ENCODE measurements at places on chromosomes 6 and 20.

DNA sequence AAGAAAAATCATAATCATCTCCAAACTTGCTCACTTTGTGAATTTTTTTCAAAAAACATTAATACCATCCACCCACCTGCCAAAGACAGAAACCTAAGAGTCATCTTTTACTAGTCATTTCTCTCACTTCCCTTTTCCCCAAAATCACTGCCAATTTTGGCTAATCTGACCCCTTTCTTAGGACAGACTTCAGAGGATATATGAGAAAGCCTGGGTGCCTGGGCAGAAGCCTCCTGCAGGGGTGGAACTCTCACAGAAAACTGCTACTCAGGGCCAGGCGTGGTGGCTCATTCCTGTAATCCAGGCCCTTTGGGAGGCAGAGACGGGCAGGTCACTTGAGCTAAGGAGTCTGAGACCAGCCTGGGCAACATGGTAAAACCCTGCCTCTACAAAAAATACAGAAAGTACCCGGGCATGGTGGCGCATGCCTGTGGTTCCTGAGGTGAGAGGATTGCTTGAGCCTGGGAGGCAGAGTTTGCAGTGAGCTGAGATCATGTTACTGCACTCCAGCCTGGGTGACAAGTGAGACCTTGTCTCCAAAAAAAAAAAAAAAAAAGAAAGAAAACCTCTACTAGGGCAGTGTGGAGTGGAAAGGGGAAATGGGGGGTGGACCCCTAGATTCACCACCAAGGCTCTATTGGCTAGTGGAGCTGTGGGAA is 3.8 kb downstream of the DEK start:
- no peak for DNase-seq

- DNase-seq = no peak
Measured at GRCh38 chr6:124961777-124962638, at the start of gene RNF217. RNF217 (plus strand) TSS chr6:124962437; CDS start chr6:124962545, 108 bp downstream.

DNA sequence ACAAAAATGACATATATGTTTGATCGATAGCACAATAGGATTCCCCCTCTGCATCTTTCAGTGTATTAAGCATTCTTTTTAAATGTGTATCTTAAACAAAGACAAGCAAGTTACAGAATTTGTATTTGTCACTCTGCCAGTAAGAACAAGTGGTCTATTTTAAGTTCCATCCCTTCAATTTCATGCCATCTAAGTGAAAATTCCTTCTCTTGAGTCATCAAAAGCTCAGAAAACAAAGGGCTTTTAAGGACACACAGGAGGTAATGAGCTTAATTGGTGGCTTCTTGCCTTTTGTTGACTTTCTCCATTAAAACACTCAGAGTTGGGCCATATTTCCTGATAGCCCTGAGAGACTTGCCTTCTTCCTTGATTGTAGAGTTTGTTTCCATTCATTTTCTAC is 547.8 kb downstream of the TENT5A start:
- DNase-seq = no peak

DNA sequence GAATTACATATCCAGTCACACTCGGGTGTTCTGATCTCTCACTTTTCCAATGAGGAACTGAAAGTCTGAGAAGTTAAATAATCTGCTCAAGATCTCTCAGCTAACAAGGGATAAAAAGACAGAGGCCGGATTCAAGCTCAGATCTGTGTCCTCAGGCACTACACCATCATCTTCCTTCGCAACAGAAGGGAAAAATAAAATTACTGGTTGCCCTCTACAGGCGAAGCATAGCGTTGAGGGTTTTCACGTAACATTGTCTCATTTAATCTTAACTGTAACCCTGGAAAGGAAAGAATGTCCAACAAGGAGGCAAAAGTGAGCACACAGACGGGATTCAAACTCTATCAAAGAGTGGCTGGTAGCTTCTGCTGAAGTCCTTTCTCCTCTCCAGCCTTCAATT is 67.8 kb upstream of the ANKEF1 start:
- no peak for DNase-seq

DNA sequence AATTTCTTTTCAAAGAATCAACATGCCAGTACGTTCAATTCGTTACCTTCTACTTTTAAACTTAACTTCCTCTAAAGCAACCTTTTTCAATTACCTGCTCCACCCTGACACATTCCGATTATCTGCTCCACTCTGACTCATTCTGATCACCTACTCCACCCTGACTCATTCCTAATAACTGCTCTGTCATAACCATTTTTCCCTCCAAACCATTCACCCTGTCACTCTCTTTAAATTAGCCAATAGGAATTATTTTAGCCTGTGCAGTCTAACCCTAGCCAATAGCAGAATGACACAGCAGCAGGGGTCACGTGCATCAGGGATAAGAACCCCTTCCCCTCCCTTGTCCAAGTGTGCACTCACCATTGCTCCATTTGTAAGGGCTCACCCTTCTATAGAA is 557.4 kb upstream of the EYS start:
- DNase-seq = no peak

GRCh38 chr6:19983374-19983773 is 146.2 kb downstream of the ID4 start:
- DNase-seq = no peak

DNA sequence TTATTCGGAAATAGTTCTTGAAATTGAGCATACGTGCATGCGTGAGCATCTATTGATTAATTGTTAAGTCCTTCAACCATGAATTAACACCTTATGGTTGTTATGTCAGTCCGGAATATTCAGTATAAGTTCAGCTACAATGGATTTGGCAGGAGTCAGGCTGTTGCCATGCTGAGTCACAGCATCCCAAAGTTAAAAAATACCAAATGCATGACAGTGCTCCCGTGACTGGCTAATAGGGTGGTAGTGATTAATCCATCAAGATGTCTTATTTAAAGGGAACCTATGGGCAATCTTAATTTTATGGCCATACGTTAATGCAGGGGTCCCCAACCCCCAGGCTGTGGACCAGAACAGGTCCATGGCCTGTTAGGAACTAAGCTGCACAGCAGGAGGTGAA is 10.5 kb downstream of the RAE1 start:
- DNase-seq = no peak

GRCh38 chr20:8788831-8789230 is 280.1 kb upstream of the PLCB4 start:
- DNase-seq = no peak

DNA sequence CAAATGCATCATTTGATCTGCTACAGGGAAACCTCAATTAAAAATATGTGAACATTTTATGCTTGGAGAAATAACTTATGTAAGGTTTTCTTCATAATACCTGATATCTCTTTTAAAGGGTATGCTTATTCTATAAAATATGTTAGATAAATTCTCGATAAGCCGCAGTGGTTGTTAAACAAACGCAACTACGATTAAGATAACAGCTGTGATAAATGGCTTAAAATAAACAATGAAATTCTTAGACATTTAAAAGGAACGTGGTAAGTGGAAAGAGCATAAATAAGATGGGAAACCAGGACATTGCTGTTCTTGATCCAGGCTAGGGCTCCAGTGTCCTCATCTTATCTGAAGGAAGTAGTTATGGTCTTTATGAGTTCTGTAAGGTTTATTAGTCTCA is 415.9 kb downstream of the CD83 start:
- no peak for DNase-seq

DNA sequence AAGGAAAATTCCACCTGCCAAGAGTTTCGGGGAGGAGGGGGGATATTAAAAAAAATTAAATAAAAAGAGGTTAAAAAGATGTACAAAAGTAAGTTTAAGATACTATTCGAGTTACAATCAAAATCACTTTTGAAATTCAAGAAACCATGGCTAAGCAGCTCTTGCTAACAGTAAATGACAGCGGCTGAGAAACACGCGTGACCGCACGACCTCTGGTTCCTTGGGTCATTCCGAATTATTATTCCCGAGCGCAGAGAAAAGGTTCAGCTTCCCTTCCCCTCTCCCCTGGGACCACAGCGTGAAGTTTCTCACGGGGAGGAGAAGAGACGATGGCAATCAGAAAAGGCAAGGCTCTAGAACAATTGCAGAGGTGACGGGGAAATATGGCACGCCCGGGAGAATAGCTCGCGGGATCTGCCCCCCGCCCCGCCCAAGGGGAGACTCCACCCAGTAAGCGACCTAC is 496 bp downstream of the TMEM242 start:
- DNase-seq = no peak

- no peak for DNase-seq
Measured at GRCh38 chr6:52976591-52977035, 18.5 kb downstream of the GSTA4 start.

GRCh38 chr6:146258206-146258605 is 229.3 kb downstream of the GRM1 start:
- DNase-seq = no peak

DNA sequence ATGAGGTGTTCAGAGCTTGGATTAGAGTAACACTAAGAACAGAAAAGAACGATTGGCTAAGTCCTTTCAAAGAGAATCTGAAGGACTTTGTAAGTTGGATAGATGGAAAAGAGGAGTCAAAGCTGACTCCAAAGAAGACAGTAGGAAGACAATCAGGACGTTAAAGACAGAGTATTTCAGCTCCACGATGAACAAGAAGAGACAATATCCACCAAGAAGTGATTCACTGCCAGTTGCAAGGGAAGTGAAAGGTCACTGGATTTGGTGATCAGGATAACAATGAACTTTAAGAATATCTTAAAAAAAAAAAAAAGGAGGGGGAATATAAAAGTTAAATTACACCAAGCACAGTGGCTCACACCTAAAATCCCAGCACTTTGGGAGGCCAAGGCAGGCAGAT is 17.9 kb downstream of the REPS1 start:
- DNase-seq = no peak

DNA sequence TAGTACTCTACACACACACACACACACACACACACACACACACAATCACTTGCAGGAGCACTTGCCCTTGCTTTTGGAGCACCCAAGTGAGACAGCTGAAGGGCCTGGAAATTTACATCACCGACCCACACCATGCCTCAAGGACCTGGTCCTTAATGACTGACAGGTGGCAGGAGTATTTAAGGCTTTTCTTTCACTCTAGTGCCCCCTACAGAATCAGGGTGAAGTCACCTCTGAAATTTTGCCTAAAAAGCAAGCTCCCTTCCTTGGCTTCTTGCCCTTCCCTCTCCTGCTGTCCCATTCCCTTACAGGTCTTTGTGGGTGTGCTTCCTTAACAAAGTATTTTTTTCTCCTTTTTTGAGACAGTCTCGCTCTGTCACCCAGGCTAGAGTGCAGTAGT is 353.5 kb upstream of the IRAK1BP1 start:
- no peak for DNase-seq

GRCh38 chr20:36991703-36992102 is 40.2 kb upstream of the SAMHD1 start:
- DNase-seq = no peak

- no peak for DNase-seq
Measured at GRCh38 chr6:133833949-133834359, 55.0 kb upstream of the TCF21 start.

- DNase-seq = no peak
Measured at GRCh38 chr20:39278230-39278788, 316.2 kb downstream of the DHX35 start.

DNA sequence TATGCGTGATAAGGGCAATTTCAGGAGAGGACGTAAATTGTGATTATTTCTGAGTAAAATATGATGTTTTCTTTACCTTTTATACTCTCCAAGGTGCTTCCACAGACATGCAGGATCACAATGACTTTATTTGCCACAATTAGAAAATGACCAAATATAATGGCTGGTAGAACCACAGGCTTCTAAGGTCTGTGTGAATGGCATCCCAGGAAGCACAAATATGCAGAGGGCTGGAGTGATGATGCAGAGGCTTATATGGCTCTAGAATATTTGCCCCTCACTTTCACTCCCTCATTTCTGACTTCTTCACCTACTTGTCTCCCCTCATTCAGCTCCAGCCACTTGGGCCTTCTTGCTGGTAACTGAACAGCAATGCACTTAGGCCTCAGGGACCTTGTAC is 502.1 kb upstream of the MAP3K7 start:
- DNase-seq = no peak

DNA sequence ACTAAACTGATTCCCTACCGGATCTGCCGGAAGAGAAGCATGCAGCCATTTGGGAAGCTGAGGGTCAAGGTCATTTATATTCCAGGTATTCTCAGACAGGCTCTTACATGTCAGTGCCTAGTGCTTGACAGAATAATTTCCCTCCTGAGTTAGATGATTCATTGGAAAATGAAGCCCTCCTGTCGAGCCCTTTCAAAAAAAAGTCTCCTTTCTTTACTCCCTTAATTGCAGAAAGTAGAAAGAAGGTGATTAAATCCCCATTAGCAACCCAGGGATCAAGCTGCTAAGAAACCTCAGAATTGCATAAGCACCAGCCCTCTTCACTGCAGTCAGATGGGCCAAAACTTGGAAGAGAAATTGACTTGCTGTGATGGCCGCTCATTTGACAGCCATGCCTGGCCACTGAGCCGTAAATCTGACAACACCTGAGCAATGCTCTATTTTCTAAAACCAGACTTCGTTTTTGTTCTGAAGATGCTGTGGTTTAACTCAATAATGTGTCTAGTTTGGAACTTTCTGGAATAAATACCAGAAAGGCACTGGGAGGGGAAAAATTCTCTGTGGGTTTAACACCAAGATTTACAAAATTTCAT is 61.0 kb upstream of the ARMH2 start:
- no peak for DNase-seq

DNA sequence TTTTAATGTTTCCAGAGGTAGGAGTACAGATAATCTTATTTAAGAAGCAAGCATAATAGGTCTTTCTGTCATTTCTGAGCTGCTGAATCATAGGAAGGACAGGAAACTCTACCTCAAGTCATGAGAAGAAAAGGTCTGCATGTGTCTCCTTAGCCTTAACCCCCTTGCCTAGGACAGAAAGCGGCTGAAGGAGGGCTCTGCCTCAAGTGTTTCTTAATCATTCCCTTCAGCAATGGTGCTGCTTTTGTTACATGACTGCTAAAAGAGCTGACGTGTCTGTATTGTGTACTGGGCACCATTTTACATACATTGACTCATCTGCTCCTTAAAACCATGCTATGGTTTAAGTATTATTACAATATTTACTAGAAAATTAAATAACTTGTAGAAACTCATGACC is 564.0 kb upstream of the AGPAT4 start:
- DNase-seq = no peak

DNA sequence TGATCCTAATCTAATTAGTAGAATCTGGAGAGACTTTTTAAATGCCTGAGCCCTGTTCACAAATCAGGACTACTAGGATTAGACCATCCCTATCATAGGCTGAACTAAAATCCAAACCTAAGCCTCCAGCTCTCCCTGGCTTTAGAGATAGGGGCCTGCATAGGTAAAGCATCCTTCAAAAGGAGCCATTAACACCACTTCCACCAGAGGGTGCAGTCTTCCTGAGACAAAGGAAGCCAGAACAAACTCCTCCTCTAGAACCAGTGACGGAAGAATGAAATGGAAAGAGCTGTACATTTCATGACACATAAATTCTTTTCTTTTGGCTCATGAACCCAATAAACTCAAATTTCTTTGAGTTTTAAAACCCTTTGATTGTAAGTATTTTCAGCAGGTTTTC is 291.2 kb upstream of the ADGRB3 start:
- no peak for DNase-seq

- no peak for DNase-seq
Measured at GRCh38 chr6:18091382-18091781, 31.1 kb downstream of the NHLRC1 start.

DNA sequence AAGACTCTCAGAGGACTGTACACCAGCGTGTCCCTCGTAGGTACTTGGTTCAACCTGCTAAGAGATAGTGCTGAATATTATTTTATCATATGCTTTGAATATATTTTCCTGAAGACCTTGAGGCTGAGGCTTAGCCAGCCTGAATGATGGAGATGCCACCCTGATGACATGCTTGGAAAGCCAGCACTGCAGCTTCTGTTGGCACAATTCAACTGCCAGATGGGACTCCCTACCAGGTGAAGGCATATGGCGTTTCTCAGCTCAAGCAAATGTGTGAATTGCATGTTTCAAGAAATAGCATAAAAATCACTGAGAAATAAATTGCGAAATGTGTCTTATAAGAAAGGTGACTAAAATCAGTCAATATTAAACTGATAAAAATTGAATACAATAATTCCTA is 228.1 kb upstream of the CST7 start:
- DNase-seq = no peak
